ENCODE measurements at places on chromosomes 4 and X.
A peak's percentile ranks its signal among the peaks of the same experiment; 100 is the strongest.

DNA sequence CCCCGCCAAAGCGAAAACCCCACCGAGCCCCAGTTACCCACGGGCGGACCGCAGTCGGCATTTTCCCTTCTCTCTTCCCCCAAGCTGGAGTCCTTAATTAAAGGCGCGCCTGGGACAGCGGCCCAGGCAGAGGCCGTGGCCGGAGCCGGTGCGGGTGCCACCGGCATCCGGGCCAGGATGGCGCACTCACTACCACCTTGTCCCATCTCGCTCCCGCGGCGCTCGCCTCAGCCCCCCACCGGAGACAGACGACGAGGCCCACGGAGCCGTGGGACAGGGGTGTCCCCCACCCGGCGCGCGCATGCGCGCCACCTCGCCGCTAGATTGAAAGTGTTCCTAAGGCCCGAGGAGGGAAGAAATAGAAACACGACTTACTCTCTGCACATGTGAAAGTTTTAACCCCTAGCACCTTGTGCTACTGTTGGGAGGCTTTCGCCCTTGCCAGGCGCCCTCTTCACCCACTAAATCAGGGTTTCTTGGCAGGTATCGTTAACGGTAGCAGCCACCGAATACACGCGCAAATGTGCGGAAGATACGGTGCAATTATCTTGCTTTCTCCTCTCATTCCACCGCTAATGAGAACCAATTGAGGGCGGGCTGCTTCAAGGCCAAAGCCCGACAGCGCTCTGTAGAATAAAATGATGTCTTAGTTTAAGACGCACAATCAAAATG is 64.3 kb upstream of the CCDC160 start:
- DNase-seq, result peak; percentile 47

GRCh38 chr4:143355540-143356217 is 19.0 kb downstream of the GAB1 start:
- no peak for DNase-seq

GRCh38 chrX:11867610-11868345 is 109.7 kb downstream of the MSL3 start:
- no peak for DNase-seq

- peak; percentile 95 for DNase-seq
These were observed at the start of gene WDR17 for GRCh38 chr4:176065435-176066291. TSS of gene WDR17 (plus strand) at chr4:176065841. CDS start at chr4:176111581, 45,740 bp downstream.

- DNase-seq, result peak; percentile 89
These were observed 46.1 kb upstream of the GPR78 start for GRCh38 chr4:8534129-8534528.

- DNase-seq, result no peak
These were observed 247.2 kb upstream of the EPHA5 start for GRCh38 chr4:65917486-65917885.

DNA sequence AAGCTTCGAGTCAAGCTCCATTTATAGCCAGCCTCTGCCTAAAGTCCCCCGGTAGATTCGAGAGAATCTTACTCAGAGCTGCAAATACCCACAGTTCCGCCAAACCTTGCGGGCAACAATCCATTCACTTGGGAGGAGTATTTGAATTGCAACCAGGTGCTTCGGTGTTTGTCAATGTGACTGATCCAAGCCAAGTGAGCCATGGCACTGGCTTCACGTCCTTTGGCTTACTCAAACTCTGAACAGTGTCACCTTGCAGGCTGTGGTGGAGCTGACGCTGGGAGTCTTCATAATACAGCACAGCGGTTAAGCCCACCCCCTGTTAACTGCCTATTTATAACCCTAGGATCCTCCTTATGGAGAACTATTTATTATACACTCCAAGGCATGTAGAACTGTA is 11.2 kb downstream of the CD40LG start:
- DNase-seq, result no peak
